Fibroblast of mammary gland (primary cell): ENCODE measurements at places on chromosomes 6 and 20.

GRCh38 chr6:347951-348859, 43.3 kb upstream of the IRF4 start:
- no peak for DNase-seq

DNA sequence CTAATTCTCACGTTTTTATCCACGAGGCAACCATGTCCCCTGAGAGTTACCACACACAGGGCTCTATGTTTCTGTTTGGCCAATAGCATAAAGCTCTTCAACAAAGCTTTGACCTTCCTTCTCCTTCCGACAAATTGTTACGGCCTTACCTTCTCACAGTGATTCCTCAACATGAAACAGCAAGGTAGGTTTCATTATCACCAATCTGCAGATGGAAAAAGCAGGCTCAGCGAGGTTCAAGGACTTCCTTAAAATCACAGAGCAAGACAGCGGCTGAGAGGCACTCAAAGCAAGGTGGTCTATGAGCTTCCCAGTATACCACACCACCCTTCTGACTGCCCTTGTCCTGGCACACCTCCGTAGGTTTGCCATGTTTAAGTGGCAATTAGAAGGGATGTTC, 360.0 kb downstream of the CD83 start:
- no peak for DNase-seq

GRCh38 chr6:130682066-130682465, 145.1 kb upstream of the SMLR1 start:
- DNase-seq = no peak

DNA sequence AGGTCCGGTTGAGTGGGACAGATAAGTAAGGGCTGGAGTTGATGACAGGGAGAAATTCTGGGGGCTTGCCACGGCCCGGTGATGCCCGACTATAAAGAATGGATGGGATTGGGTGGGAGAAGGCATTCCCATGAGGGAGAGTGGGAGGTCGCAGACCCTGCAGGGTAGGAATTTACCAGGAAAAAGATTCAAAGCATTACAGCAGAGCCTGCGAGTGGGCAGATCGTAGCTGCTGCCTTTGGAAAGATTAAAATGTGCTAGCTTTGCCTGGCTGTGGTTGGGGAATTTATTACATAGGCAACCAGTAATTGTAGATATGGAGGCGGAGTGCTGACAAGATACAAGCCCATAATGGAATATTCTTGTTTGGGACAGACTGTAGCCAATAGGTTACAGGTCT, 49.5 kb downstream of the KDM1B start:
- DNase-seq = no peak

DNA sequence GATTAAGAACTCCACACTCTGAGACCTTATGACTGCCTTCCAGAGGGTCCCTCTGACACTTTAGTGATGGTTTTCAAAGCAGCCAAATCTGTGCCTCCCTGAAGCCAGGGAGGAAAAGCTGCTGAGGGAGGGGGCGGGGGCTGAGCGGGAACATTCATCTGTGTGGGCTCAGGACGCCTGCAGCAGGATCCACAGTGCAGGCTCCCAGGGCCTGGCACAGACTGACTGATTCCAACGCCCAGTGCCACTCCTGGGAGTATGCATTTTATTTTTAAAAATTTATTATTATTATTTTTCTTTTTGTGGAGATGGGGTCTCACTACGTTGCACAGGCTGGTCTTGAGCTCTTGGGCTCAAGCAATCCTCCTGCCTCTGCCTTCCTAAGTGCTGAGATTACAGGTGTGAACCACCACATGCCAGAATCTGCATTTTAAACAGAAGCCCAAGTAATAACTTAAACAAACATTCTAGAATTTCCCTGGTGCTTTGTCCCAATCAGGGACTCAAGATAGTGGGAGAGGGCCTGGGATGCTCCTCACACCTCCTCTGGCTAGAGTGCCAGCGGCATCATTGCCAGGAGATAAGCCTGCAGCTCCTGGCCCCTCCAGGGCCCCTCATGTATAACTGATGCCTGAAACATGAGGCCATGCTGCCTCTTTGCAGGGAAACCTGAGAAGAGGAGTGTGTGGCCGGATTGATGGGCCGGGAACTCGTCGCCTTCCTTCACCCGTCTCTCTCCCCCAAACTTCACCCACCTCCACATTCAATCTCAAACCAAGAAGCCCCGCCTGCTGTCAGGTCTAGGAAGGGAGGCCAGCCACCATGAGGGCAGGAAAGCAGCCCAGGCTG, 438 bp upstream of the TMC2 start:
- DNase-seq = no peak
